ENCODE measurements at places on chromosomes 6 and 20.

- DNase-seq, result no peak
These were observed 91.5 kb upstream of the HIVEP1 start for GRCh38 chr6:11920566-11920965.

DNA sequence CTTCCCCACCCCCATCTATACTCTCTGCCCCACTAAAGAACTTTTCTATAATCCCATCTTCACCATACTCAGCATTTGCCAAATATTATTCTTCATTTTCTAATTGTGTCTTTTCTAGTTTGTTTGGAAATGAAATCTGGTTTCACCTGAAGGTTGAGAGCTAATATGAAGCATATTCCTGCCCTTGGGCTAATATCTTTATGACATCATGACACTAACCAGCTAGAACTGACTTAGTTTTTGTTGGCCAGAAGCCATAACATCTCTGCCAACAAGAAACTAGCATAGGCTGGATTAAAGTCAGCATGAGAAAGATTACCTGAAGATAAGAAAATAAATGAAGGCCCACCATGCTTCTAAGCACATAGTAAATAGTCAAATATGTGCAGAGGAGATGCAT, 16.7 kb downstream of the UNC5CL start:
- no peak for DNase-seq

DNA sequence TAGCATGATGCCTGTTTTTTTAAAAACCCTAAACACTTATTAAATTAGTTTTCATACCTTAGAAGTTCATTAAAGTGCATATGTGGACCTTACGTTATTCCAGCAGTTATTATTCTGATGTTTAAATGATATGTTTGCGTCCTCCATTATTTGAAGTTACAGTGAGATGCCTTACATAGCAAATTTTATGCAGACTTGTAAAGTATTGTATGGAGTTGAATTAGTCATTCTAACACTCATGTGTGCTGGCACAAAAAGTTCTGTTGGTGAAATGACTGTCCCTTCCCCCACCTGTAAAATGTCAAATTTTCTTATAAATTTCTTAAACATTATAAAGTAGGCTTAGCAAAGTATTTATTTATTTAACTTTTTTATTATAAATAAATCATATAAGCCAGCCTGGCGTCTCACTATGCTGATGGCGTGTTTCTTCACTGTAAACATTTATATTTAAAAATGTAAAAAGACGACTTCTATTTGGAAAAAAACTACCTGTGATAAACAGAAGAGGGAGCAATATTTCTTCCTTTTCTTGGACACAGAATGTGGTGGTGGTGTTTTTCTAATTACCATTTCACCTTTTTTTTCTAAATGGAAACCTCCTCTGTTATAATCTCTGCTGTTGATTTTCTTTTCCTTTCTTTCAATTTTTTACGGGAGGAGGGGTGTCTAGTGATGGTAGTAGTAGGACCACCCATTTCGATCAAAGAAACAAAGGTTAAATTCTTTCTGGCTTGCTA, 155.4 kb downstream of the RFPL4B start:
- no peak for DNase-seq

GRCh38 chr6:6270948-6271535, 49.4 kb downstream of the F13A1 start:
- no peak for DNase-seq

DNA sequence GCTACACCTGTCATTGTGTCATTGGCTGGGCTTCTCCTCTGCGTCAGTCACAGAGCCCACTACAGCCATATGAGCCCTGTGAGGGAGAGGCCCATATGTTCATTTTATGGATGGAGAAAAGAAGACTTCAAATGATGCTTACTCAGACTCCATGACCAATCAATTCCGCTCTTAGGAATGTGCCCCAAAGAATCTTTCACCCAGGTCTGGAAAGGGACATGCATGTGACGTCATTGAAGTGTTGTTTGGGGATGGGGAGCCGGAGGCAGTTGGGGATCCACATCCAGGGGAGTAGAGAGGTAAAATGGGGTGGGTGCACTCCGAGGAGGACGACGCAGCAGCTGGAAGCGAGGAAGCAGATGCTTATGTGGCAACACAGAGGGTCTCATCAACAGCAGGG, 9.6 kb upstream of the C6orf132 start:
- DNase-seq, result no peak

GRCh38 chr6:100335991-100336390, 128.7 kb downstream of the SIM1 start:
- DNase-seq, result no peak

DNA sequence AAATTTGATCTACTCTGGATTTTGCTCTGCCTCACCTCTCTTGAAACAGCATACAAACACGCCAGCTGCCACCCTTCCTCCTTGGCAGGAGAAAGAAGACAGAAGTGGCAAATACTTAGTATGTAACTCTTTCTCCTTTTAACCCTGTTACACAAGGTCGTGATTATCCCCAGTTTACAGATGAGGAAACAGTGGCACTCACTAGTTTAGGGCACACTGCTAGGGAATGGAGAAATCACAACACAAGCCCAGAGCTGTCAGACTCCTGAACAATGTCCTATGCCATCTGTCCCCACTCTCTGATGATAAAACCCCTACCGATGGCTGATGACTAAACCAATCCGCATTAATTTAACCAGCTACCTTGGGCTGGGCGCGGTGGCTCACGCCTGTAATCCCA, 79.7 kb downstream of the FGD2 start:
- DNase-seq, result no peak

GRCh38 chr6:150536835-150537234, 62.9 kb upstream of the PLEKHG1 start:
- no peak for DNase-seq

GRCh38 chr6:22783931-22784330, 214.6 kb downstream of the HDGFL1 start:
- no peak for DNase-seq

DNA sequence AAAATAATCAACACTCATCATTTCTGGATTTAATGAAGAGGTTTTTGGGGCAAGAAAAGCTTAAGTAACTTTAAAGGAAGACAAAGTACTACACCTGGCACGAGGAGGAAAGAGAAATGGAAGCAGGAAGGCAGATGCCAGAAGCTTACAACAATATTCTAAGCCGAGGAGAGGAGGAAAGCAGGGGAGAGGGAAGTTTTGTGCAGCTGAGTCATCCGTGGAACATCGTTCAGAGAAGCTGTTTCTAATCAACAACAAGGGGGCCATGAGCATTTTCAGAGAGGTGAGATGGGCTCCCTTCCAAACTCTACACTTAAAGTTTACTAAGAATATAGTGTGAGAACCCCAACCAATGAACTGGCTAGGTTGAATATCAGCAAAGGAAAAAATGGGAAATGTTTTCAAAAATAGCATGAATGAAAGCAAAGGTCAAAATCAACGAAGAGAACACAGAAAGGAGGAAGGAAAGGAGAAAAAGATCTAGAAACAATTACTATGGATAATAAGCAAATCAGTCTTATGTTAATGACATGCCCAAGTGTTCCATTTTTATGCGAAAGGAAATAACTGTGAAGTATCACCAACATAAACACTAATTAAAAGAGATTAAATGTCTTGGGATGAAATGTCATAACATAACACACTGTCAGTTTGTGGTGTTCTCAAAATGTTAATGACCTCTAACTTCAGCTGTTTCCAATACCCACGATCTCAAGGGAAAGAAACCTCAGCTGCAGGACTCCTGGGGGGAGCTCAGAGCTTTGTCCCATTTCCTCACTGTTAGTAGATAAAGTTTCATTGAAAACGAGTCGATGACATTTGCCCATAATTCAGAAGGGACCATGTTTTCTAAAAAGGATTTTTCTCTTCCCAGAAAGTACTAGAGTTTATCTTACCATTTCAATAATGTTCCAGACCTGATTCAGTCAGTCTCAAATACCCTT, 203.4 kb upstream of the STXBP5 start:
- no peak for DNase-seq

DNA sequence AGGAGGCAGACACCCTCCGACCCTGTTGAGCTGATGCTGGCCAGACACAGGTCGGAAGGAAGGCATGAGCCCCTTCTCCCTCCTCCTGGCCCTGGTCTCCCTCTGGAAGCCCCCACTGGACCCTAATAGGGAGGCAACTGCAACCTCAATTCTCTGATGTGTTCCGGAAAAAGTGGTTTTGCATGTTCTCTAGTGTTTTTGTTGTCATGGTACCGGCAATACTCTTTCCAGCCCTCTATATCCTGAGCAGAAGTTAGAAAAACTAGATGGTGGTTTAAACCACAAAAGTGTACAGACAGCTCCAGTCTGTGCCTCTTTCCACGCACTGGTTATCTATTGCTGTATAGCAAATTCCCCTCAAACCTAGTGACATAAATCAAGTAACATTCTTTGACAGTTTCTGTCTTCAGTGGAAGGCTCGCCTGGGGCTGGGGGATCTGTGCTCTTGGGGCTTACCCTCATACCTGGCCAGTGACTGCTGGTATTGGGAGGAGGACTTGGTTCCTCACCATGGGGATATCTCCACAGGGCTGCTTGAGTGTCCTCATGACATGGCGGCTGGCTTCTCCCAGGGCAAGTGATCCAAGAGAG, 37.0 kb downstream of the SYTL3 start:
- peak; percentile 67 for DNase-seq

GRCh38 chr20:35226126-35226883, at the start of gene MMP24:
Gene MMP24, plus strand, starts transcription at chr20:35226690. Its CDS starts 49 bp downstream, at chr20:35226739.
- no peak for DNase-seq

DNA sequence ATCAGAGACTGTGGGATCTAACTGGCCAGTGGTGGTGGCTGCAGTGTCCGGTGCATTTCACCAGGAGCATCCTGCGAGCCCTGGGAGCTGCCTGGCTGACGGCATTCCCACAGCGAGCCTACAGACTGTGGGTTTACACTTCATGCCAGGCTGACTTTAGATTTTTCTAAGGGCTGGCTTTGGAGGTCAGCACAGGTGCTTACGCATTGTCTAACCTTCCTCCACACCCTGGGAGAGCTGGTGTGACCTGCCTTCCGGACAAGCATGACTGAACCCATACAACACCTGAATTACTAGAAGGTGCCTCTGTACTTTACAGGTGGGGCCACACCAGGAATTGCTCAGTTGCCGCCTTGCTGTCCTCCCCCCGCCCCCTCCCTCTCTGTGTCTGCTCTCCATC, 96.2 kb downstream of the RREB1 start:
- DNase-seq, result no peak

DNA sequence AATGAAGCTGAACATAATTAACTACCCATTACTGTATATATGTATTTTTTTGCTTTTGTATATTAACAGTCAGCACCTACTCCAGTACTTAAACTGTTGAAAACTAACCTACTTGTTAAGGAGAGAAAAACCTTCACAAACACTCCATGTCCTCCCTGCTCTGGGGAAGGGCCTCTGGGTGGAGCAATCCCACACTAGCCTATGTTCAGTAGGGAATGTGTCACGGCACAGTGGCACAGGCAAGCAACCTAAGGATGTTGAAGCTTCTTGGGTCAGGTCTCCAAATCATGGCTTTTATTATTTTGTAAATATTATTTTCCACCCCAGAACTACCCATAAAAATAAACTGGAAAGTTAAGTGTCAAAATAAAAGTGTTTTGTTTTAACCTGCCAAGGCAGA, 5.3 kb downstream of the MAN1A1 start:
- DNase-seq, result no peak

DNA sequence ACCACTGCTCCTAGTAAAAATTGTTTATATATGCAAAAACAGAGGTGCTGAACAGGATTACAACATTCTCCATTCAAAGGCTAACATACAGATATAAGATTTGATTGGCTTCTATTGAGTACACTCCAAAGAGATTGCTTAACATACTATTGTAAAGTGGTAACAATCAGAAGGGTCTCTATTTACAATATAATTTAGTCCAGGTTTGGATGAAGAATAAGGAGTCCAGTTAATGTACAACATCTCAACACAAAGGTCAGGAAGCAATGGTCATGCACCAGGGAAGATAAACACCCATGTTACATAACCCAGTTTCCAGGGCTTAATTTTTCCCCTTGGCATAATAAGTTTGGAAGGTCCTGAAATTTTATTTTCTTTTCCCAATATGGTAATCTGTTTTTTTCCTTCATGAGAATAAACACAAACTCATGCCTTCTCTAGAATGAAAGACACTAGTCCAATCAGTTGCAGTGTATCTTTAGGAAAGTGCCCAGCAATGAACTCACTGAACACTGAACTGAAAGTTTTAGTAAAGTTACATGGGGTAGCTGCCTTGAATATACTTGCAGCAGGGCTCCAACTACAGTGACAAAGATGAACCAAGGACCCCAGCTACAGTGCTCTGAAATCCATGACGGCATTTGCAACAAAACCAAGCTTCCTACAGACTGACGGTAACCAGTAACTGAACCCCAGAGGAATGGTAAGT, 255.3 kb upstream of the GJE1 start:
- no peak for DNase-seq

Measured in T-cell (primary cell).